Activated CD8-positive, alpha-beta T cell treated with anti-CD3 and anti-CD28 coated beads, Interleukin-2, amount 10 ng/mL, durations not matched to agents 7 days and 5 days (primary cell): ENCODE measurements at places on chromosomes 2 and 18.
A peak's percentile ranks its signal among the peaks of the same experiment; 100 is the strongest.

GRCh38 chr2:219627103-219628100, at the start of gene SLC4A3:
SLC4A3 (plus strand) TSS chr2:219627630; CDS start chr2:219627993, 363 bp downstream.
- no peak for DNase-seq
- H3K27ac ChIP-seq, result no peak within 1 kb of the TSS
- peaks cover 5% of the 10 kb centered on the region for H3K4me1 ChIP-seq

- peak overlapping the region; percentile 10 for H3K27ac ChIP-seq
- no peak for DNase-seq
- no peaks in the 10 kb centered on the region for H3K27me3 ChIP-seq
- H3K4me1 ChIP-seq, result peaks cover 41% of the 10 kb centered on the region
- H3K36me3 ChIP-seq, result peaks cover 25% of the 10 kb centered on the region
- H3K4me3 ChIP-seq, result peak overlapping the region; percentile 6
Observed at GRCh38 chr2:168210895-168211570, 36.4 kb downstream of the STK39 start.

GRCh38 chr2:216114714-216115531, 5.8 kb downstream of the XRCC5 start:
- no peaks in the 10 kb centered on the region for H3K27me3 ChIP-seq
- H3K27ac ChIP-seq, result peak overlapping the region; percentile 86
- DNase-seq, result peak; percentile 99
- peaks cover 93% of the 10 kb centered on the region for H3K36me3 ChIP-seq
- H3K4me3 ChIP-seq, result peak overlapping the region; percentile 84

DNA sequence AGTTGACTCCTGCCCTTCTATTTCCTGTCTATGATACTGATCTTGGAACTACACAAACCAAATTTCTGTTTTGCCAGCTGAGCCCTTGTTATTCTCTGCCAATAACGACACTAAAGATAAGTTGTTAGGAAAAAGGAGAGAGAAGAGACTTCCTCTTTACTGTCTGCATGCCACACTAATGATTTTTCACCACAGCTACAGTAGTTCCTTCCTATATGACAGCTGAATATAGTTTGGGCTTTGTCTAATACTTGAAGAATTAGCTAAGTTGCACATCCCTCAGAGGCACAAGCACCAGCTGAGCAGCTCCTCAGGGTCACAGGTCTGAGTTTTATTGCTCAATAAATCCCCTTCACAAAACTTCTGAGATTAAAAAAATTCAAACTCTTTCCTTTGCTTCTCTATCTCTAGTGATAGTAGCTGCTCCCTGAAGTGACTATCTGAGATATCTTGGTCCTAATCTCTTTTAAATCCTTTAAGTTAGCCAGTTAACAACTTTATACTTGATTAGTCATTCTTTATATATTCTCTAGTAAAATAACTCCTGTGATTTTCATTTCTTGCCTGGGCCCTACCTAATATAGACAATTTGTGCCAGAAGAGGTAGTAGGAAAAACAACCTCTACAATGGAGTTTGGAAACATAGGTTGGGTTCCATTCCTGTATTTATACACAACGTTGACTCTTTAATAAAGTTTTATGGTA, 253.0 kb upstream of the CNTNAP5 start:
- DNase-seq, result no peak
- no peaks in the 10 kb centered on the region for H3K4me1 ChIP-seq
- no peak overlapping the region for H3K27ac ChIP-seq
- H3K4me3 ChIP-seq, result no peak overlapping the region
- no peaks in the 10 kb centered on the region for H3K27me3 ChIP-seq
- no peaks in the 10 kb centered on the region for H3K36me3 ChIP-seq
